ENCODE measurements at places on chromosomes 2 and 18.

GRCh38 chr2:197248623-197249022 is 62.0 kb downstream of the ANKRD44 start:
- DNase-seq, result no peak

GRCh38 chr2:79774016-79774415 is 261.2 kb downstream of the CTNNA2 start:
- no peak for DNase-seq

- no peak for DNase-seq
Measured at GRCh38 chr2:217459680-217460405, 543.0 kb downstream of the TNS1 start.

DNA sequence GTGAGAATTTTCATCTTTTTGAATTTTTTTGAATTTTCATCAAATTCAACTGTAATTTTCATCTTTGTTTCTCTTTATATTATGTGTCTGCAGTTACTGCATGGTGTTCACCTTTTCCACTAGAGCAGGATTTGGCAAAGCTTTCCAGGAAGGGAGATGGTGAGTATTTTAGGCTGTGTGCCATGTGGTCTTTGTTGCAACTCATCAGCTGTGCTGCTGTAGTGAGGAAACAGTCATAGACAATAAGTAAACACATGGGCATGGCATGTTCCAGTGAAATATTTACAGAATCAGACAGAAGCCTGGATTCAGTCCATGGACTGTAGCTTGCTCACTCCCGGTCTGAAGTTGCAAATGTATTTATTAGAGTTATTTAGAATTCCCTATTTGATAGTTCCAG is 120.4 kb downstream of the DCDC2C start:
- DNase-seq, result no peak

- DNase-seq, result no peak
Measured at GRCh38 chr2:13474538-13474937, 757.8 kb downstream of the TRIB2 start.

GRCh38 chr2:15155959-15156574 is 405.1 kb downstream of the NBAS start:
- DNase-seq, result no peak

DNA sequence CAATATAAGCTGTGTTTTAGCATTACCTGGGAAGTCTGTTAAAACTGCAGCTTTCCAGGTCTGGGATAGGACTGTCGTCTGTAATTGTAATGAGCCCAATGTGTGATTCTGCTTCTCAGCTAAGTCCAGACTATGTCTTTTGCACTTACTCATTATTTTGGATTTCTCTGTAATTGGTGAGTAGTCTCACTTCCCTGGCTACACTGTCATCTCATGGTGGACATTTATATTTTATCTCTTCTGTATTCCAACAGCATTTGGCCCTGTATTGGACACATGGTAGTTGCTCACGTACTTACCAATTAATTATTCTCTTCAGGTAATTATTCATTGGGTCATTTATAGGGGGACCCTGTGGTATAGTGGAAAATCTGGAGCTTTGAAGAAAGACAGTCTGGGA is 28.0 kb downstream of the LHCGR start:
- no peak for DNase-seq

DNA sequence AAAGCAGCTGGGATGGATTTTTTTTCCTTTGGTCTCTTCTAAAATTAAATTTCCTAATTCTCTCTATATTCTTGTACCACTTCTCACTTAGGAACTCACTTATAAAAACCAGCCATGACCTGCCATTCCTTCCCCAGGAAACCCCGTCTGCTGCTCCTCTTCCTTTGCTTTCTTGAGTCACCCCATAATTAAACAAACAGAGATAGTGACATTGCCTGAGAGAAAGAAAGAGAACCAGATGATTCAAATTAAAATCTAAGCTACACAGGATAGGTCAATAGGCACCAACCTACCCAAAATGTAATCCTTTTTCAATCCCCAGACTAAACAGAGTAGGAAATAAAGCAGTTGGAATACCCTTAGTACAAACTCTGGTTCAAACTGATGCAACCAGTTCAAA is 9.7 kb downstream of the STK39 start:
- no peak for DNase-seq

DNA sequence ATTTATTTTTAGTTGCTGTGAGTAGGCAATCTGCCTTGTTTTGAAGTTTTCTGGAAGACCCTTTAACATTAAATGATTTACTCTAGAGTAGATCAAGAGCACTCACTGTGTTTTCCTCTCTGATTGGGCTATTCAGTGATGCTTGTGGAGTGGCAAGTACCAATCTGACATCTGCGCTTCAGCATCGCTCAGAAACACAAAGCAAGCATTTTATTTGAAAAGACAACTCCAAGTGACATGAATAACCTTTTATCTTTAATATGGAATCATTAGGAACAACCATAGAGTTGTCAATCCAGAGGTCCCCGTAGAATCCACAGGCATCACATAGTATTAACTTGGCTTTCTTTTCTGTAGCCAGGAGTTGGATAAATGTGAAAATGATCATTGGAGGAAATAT is 114.7 kb downstream of the CPS1 start:
- DNase-seq, result no peak

- no peak for DNase-seq
Measured at GRCh38 chr2:220941683-220942082, 630.4 kb downstream of the EPHA4 start.

GRCh38 chr2:7025082-7025481 is 107.9 kb downstream of the RNF144A start:
- DNase-seq, result no peak

GRCh38 chr2:7676714-7677113 is 759.5 kb downstream of the RNF144A start:
- DNase-seq, result no peak

GRCh38 chr2:121491518-121491917 is 39.2 kb upstream of the RNU4ATAC start:
- no peak for DNase-seq

- no peak for DNase-seq
Measured at GRCh38 chr18:9519399-9519798, 44.1 kb downstream of the RALBP1 start.

DNA sequence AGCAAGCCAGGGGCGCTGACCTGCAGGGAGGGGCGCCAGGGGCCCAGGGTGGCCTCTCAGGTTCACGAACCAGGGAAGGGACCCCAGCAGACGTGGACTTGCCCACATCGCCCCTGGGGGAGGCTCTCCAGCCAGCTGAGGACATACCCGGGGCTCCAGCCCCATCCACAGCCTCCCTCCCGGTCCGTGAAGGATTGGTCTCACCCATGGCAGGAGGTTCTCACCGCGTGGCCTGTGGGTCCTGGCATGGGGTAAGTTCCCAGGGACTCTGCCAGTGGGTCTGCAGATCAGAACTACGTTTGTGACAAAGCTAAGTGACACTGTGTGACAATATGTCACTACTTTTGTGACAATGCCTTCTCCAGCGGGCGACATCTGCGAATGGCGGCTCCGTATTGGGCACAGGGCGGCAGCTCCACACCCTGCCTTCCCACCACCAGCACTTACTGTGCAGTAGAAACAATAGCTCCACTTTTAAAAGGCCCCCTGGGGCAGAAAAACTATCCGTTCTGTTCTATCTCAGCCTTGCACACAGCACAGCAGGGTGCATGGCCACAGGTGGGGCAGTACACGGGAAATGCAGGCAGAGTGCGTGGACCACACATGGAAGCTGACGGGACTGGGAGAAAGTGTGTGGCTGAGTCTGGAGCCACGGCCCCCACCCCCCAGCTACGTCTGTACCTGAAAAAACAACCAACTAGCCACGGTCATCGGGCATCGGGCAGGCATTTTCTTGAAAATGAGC is 65.2 kb upstream of the CTDP1 start:
- no peak for DNase-seq

DNA sequence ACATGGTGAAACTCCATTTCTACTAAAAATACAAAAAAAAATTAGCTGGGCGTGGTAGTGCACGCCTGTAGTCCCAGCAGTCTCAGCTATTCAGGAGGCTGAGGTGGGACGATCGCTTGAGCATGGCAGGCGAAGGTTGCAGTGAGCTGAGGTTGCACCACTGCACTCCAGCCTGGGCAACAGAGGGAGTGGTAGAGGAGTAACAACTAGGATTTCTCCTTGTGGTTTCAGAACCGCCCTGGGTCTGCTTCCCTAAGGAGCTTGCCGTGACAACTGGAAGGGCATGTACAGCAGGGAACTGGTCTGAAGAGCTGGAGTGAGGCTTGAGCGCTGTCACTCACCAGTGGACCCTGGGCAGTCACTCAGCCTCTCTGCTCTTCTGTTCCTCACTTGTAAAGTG is 29.1 kb downstream of the REEP1 start:
- DNase-seq, result no peak

DNA sequence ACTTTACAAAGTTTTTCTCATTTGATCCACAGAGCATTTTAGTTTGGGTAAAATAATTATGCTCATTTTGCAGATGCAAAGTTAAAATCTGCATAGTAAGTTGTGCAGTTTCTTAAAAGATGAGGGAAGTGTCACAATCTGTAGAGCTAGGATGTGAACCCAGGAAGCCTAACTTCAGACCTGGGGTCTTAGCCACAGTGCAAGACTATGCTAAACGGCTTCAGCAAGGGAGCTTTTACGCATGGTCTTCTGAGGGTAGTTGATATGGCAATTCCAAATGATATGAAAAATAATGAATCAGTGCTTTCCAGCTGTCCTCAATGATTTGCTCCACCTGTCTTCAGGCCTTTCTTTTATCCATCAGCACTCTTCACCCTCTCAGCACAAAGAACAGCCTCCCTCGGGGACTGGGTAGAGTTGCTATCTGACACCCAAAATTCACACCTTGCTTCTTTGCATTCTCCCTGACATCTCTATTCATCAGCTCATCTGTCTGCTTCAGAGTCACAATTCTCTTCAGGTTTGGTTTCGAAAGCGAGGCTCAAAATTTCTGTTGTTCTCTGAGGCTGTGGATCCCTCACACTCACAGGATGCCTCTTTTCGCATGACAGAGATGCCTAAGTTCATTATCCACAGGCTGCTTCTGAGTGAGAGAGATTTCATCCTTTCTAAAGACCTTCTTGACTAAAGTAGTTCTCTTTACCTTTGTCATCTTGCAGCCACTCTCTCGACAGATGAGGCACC is 302.5 kb downstream of the NRXN1 start:
- DNase-seq, result no peak

DNA sequence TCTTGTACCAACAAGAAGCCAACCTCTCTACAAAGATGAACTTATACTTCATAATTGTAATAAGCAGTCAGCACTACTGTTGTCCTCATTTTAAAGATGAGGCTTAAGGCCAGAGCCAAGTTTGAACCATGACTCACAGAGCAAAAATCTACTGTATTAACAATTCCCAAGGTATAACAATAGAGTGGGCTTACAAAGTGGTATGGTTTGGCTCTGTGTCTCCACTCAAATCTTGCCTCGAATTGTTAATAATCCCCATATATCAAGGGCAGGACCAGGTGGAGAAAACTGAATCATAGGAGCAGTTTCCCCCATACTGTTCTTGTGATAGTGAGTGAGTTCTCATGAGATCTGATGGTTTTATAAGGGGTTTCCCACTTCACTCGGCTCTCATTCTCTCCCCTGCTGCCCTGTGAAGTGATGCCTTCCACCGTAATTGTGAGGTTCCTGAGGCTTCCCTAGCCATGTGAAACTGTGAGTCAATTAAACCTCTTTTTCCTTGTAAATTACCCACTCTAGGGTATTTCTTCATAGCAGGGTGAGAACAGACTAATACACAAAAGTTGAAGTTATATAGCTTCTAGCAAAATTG is 19.5 kb downstream of the MRPL44 start:
- DNase-seq, result no peak

DNA sequence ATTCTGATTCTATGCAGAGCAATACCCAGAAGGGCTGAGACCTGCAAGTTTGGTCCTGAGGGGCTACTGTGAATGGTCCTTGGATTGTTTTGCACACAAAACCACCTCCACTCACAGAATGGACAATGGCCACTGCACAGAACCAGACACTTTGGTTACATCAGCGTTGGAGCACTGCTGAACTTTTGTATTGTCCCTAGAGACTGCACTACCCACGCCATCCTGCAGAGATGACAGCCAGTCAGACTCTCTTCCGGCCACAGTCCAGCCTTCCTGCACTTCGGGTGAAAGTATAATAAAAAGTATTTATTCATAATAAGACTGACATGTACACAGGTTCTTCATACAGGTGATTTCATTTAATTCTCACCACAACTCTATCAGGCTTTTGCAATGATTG is 35.7 kb downstream of the CELF4 start:
- no peak for DNase-seq

DNA sequence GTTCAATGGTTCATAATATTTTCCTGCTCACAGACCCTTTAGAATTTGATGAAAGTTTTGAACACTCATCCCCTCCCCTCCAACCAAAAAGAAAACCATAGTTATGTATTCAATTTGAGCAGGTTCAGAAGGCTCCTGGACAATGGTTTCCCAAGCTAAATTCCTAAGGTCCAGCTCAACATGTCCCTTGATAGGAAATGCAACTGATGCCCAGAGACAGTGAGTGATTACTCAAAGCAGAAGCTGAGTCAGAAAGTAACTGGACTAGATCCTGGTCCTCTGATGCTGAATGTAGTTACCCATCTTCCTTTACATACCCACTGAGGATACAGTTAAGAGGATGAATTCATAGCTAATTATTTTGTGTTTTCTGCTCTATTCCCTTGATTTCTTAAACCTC is 218.9 kb upstream of the NCKAP5 start:
- DNase-seq, result no peak

- DNase-seq, result no peak
Measured at GRCh38 chr2:178295115-178295514, 100.8 kb downstream of the OSBPL6 start.

GRCh38 chr18:56489893-56490292 is 148.5 kb downstream of the TXNL1 start:
- DNase-seq, result no peak

GRCh38 chr2:117562654-117563053 is 251.8 kb upstream of the DDX18 start:
- DNase-seq, result no peak

DNA sequence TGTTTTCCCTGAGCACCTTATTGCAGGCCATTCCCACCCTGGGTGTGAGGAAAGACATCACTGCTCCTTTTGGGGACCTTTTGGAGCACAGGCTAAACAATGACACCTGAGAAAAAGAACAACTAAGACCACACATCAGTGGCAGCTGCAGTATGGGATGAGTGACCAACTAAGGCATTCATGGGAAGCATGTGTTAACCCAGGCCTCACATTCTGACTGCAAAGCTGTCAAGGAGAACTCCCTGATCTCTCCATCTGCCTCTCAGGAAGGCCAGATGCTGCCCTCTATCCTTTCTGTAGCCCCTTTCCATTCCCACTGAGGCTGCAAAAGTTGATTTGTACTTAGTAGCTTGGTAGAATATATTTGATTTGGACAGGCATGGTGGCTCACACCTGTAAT is 277.7 kb upstream of the FBXO11 start:
- no peak for DNase-seq

DNA sequence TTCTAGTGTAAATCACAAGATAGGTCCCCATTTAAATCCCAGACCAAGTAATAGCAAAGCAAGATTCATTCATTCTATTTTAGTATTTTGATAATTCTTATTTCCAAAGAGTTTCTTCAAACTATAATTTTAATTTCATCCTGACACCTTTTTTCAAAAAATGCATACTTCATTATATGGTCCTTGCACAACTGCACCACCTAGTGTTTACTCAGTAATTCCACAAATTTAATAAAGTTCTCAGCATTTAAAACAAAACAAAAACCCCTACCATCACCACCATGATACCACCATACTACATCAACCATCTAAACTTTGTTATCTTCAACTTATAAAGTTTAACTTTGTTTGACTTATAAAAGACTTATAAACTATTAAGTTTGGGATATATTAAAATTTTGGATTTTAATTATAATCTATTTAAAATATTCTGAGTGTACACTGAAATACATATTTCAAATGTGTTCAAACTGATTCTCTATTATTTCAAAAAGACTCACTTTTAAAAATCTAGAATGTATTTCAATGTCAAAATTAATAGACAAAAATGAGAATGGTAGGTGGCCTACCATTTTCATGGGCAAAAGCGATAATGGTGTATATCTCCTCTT is 44.2 kb downstream of the WDPCP start:
- DNase-seq, result no peak

All from H54 (cell line).